ENCODE measurements at places on chromosomes 11 and 22. TPM values are rescaled to one million over a fixed set of nuclear protein-coding genes. Genes with fewer than 3 reads are reported as not detected.

- no peak for DNase-seq
These were observed 5.2 kb upstream of the SLC15A3 start for GRCh38 chr11:60957188-60957587.

GRCh38 chr11:95459291-95460042, 228.5 kb upstream of the SESN3 start:
- DNase-seq: peak; percentile 7

RAB39A gene
- not detected for total RNA-seq

DNA sequence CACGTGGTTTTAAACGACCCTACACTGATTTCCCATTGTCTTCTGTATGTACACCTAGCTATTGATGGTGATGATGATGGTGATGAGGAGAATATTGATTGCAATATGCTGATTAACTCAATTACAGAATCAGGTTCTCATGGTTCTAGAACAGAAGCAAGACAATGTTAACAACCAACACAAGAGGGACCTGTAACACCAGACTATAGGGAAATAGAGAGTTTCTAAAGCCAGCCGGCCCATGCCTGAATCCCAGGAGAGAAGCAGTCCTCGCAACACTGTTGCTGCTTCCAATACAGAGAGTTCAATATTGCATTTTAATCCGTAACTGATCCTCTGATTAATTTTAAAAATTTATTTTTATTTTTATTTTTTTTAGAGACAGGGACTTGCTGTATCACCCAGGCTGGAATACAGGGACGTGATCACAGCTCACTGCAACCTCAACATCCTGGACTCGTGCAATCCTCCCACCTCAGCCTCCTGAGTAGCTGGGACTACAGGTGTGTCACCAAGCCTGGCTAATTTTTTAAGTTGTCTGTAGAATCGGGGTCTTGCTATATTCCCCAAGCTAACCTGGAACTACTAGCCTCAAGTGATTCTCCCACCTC, 22.2 kb upstream of the UBASH3B start:
- peak; percentile 61 for DNase-seq

MRPL49 gene
- 49.7 TPM for total RNA-seq
